ENCODE measurements at places on chromosomes 11 and 22. TPM values are rescaled to one million over a fixed set of nuclear protein-coding genes. Genes with fewer than 3 reads are reported as not detected.
A peak's percentile ranks its signal among the peaks of the same experiment; 100 is the strongest.

Gene TESMIN
- 3.3 TPM for total RNA-seq

Gene OR8A1
- total RNA-seq: not detected

DNA sequence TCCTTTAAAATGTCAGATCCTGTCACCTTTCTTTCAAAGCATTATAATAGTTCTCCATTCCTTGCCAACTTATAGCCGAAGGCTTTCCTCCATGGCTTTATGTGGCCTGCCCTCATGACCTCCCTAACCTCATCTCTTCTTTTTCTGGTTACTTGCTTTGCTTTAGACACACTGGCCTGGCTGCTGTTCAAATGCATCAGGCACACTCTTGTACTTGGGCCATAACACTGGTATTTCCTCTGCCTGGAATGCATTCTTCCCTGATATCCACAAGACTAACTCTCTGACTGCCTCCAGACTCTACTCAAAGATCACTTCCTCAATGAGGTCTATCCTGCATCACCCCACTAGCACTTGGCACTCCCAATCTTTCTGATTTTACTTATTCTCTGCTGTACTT lies 710.3 kb downstream of the KCNA4 start:
- DNase-seq: no peak

GRCh38 chr11:66878474-66878873 lies 21.6 kb downstream of the LRFN4 start:
- DNase-seq: no peak

GRCh38 chr11:46914363-46914762 lies 4.0 kb downstream of the LRP4 start:
- DNase-seq: no peak

Gene ACTN3
- not detected for total RNA-seq

DNA sequence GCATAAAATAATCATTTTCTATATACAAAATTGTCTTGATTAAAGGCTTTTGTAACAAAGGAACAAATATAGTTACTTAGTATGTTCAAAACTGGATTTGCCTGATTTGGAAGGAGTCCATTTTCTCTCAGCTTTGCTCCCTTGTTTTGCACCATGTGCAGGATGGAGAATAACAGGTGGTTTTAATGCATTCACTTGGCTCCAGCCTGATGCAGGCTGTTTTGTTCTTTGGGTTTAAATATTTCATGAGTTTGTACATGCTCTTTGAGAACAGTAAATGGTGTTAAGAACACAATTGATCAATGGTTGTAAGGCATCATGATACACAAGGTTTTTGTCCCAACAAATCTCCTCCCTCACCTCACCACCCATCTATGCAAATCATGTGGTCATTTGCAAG lies 886.9 kb upstream of the CCDC90B start:
- no peak for DNase-seq

Gene OR8D4
- not detected for total RNA-seq

Gene NAALAD2
- total RNA-seq: not detected

Gene FOLR1
- not detected for total RNA-seq

Gene PRG2
- 0.59 TPM for total RNA-seq

DNA sequence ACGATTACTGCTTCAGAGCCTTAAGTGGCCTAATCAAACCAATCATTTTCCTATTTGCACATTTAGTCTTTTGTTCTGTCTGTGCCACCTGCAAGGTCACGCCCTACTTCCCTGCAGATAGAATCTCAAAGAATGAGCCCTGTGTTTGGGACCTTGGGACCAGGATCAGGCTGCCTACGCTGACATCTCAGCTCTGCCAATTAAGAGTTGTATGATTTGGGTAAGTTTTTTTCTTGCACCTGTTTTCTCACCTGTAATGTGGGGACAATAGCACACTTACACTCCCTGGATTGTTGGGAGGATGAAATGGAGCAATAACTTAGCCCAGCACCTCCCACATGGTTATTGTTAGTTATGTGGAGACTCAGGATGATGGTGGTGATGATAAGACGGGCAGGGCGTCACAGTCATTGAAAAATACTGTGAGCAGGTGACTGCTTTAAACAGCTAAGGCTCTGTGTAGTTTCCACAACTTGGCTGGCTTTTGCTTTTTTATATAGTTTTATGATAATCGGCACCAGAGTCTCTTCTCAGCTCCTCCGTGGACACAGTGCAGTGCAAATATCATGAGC lies 155.0 kb downstream of the ADAMTS15 start:
- DNase-seq: no peak

Gene RAG1
- total RNA-seq: 0.40 TPM

- DNase-seq: peak; percentile 5
These were observed 19.0 kb upstream of the LMO1 start for GRCh38 chr11:8282631-8283030.

Gene TREH
- total RNA-seq: not detected

Gene MMP1
- total RNA-seq: not detected

Gene F2
- total RNA-seq: not detected

- no peak for DNase-seq
These were observed 412.9 kb downstream of the TBC1D22A start for GRCh38 chr22:47175151-47176025.

DNA sequence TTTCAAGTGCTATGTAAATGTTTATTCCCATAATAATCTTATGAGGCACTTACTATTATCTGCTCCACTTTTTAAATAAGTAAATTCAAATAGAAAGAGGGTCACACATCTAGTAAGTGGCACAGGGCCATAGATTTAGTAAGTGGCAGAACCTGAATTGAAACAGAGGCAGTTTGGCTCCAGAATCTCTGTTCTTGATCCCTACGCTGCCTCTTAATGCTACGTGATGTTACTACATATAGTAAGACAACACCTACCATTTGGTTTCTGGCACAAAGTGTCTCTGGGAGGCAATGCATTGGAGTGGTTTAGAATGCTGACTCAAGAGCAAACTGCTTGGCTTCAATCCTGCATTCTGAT lies 1018.3 kb downstream of the DLG2 start:
- DNase-seq: no peak

DNA sequence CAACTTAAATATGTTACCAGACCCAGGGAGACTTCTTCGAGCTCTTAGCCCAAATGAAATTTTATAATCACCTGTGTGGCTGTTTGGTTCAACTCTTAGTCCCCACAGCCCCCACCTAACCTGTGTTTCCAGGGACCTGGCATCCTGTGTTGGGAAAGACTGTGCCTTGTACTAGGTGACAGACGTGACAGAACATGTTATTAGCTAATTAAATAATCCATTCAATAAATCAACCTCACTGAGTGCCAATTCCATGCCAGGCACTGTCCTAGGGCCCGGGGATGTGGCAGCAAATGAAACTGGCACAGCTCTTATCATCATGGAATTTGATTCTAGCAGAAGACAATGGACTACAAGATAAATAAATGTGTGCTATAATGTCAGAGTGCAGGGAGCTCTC lies 431.9 kb downstream of the MIAT start:
- no peak for DNase-seq

- DNase-seq: no peak
These were observed 4.0 kb upstream of the PLAAT5 start for GRCh38 chr11:63494975-63495374.

GRCh38 chr11:47399860-47400767 lies 8.3 kb upstream of the SLC39A13 start:
- no peak for DNase-seq

GRCh38 chr11:78069465-78069864 lies 5.8 kb downstream of the THRSP start:
- no peak for DNase-seq

Gene CADM1
- 1.2 TPM for total RNA-seq

Gene CCDC188
- not detected for total RNA-seq

- no peak for DNase-seq
These were observed 65.6 kb downstream of the CCDC81 start for GRCh38 chr11:86440305-86440716.

- DNase-seq: no peak
These were observed 127.0 kb downstream of the MRTFA start for GRCh38 chr22:40509401-40510134.

Gene FGF3
- not detected for total RNA-seq

Gene MN1
- 0.29 TPM for total RNA-seq

GRCh38 chr22:43726322-43726721 lies 85.8 kb downstream of the EFCAB6 start:
- no peak for DNase-seq

Gene THY1
- total RNA-seq: not detected

DNA sequence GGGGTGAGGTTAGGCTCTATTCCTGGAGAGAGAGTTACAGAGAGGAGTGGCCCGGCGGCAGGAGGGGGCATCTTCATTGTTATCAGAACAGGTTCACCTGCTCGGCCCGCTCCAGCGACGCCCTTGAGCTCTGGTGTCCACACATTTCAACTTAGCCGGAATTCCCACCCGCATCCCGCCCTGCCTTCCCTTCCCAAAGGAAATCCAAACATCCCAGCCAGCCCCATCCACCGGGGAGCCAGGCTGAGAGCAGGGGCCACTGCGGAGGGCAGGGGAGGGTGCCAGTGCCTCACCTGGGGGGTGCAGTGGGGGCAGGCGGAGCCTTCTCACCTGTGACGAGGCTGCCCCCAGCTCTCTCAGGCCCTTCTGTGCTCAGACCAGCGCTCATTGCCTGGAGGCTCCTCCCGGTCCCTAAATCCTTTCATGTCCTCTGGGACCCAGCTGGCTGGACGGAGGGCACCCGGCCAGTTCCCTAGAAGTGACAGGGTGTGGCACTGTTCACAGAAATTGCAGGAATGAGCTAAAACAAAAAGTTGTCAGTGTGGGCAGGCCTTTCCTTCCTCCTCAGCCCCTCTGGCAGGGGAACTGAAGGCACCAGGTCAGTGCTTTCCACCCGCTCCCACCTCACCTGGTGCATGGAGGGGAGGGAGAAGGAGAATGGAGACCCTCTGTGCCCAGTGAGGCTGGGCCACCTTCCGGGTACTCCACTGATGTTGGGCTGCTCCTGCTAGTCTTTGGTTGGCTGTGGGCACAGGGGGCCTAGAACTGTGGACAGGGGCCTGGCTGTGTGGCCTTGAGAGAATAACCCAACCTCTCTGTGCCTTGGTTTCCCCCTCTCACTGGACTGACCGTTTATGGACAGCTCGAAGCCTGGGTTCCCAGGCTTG lies 2.2 kb upstream of the MRGPRG start:
- DNase-seq: peak; percentile 37

GRCh38 chr11:106917973-106918372 lies 100.3 kb downstream of the GUCY1A2 start:
- DNase-seq: no peak

Gene TBX10
- total RNA-seq: not detected

DNA sequence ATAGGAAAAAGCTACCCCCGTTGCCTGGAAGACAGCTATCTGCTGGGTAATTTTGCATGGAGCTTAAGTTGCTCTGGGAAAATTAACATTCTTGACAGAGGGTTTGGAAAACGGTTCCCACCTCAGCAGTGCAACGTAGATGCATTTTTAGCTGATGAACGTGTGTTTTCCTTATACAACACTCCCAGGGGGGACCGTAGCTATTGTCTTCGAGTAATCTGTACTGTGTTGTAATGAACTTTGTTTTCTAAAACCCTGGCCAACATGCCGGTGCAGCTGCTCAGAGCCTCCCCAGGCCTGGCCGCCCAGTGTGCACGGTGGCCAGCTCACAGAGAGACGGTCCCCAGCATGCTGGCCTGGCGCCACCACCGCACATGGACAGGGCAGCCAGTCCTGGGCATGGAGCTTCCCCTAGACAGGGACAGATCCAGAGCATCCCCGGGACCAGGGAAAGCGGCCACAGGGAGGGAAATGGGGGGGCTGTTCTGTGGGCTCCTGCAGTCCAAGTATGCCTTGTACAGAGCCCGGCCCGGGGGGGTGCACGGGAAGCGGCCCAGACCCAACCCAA lies 2.2 kb downstream of the TNNT3 start:
- DNase-seq: peak; percentile 37

Gene OR5A2
- not detected for total RNA-seq

Gene ARFIP2
- 33.5 TPM for total RNA-seq

Gene TRIM51
- not detected for total RNA-seq

Gene TUBA8
- total RNA-seq: 0.42 TPM

GRCh38 chr22:39528681-39529486 lies 3.7 kb downstream of the RPS19BP1 start:
- DNase-seq: peak; percentile 95

DNA sequence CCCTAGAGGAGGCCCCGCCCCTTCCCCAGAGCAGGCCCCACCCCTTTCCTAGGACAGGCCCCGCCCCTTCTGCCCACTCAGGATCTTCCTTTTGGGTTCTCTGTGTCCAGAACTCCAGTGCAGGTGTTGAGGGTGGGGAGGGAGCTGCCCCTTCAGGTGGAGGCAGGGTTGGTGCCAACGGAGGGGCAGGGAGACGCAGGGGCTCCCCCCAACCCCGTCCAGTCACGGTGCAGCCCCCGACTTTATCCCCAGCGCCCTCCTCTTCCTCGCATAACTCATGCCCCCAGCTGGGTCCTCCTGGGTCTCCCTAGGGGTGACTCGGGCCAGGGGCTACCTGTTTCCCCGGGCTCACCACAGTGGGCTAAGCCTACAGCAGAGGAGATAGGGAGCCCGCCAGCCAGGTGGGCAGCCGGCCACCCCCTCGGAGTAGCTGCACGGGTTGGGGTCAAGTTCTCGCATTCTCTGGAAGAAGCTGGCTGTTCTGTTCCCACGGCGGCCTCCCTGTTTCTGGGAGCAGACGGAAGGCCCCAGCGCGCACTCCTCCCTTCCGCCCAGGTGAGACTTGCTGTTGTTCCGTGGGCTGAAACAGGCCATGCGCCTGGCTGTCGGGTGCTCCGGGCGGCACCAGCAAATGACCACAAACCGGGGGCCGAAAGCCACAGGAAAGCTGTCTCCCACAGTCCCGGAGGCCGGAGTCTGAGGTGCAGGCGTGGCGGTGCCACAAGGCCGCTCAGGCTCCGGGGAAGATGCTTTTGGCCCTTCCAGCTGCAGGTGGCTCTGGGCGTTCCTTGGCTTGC lies 38.9 kb downstream of the MUC2 start:
- no peak for DNase-seq

DNA sequence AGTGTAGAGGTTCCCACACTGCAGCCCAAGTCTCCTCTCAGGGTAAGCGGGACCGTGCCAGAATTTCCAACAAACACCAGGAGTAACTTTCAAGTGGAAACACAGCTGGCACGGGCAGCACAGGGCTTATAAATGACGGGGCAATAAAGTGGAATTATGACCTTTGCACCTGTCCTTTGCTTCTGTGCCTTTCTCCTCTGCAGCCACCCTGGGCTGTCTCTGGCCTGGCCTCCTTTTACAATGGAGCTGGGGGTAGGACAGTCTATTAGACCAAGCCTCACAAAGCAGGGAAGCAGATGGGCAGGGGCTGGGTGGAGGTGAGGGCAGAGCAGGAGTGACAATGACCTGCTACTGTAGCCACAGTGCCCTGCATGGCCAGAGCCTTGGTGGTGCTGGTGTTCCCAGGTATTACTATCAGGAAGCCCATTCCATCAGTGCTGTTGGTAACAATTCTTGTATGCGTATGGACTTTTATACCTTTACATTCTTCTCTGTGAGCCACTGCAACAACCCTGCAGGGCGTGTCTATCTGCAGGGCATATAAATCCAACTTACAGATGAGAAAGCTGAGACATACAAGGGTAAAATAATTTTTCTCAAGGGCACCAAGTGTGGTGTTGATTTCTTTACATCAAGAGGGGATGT lies 387.8 kb downstream of the CTTN start:
- no peak for DNase-seq

Gene RAB3IL1
- total RNA-seq: not detected

GRCh38 chr11:119091966-119092879 lies 7.5 kb downstream of the HMBS start:
- no peak for DNase-seq

All from activated CD8-positive, alpha-beta memory T cell treated with anti-CD3 and anti-CD28 coated beads, Interleukin-2, amount 10 ng/mL, durations not matched to agents 7 days and 5 days (primary cell).